ENCODE measurements at places on chromosomes 6 and 20.

- no peak for DNase-seq
Observed at GRCh38 chr20:56587307-56588041, 41.6 kb upstream of the TFAP2C start.

DNA sequence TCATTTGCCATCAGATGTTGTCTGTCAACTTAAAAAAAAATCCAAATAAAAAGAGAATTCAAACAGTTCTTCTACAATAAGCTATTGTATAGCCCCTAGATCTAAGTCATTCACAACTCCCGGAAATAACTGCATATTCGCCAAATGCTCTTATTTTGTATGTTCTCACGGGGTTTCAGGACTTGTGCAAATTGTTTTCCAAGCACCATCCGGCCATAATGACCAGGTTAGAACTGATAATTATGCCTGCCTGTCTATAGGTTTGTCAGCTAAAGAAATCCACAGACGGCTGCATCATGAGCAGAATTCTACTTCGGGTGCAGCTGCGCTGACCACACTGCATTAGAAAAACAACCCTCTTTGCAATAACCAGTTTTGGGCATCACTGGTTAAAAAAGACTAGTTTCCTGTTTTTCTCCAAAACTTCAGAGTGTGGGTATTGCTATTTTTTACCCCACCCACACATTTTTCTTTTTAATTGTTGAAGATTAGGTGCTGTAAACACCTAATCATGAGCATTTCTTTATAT is 87.7 kb downstream of the HIVEP2 start:
- DNase-seq: peak; percentile 50

DNA sequence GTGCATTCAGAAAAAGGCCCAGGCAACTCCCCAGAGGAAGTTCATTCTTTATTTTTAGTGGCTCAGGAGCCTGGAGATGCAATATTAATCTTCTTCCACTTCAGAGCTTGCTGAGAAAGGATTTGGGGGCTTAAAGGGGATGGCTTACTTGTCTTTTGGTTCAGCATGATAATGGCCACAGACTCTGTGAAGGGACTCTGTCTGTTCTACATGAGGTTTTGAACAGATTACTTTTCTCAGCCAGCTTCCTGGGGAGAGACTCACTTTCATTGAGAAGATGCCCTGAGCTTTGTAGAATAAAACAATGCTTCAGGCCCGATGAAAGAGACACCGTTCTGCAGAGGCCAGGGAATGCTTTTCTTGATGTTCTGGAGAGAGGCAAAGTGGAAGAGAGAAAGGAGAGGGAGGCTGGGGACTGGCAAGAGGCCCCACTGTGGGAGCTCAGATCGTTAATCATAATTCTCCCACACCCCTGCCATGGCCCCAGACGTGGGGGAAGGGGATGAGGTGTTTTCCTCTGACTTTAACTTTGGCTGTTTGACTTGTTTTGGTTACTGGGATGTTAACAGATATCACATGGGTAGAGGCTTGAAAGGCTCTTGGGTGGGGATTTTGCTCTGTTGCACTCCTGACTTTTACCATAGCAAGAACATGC is 19.1 kb downstream of the SCP2D1 start:
- no peak for DNase-seq

DNA sequence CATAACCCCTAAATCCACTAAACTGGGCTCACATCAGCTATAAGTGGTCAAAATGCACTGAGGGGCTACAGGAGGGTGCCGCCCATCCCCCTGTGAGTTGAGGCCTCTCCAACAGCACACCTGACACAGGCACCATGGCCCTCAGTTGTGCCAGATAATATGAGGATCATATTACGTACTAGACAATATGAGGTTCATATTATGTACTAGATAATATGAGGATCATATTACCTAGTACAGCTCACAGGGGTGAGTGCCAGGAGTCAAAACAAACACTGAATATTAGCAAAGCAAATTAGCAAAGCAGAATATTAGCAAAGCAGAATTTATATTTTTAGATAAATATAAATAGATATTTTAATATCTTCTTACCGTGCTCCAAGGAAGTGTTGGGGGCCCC is 35.3 kb downstream of the CD24 start:
- DNase-seq: no peak

DNA sequence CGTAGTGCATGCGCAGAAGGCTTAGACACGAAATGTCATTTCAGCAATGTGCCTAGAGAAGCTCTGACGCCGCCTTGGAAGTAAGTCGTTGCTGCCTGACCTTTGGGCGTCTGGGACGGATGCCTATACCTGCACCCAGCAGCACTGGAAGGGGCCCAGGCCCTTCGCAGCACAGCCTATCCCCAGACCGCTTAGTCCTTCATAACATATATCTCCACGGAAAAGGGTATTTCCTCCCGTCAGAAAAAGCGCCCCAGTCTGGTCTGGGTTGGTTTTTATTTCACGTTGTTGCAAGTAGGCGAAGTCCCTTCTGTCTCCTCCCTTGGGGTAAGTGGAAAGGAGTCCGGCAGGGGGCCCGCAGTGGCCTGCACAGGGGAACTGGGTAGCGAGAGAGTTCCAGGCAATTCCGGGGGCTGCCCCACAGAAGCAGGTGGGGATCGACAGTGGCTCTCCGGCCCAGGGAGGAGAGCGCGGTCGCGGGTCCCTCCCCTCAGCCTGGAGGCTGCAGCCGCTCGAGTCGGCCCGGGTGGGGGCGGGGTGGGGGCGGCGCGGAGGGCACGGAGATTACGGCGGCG is 559 bp upstream of the EYA4 start:
- no peak for DNase-seq

DNA sequence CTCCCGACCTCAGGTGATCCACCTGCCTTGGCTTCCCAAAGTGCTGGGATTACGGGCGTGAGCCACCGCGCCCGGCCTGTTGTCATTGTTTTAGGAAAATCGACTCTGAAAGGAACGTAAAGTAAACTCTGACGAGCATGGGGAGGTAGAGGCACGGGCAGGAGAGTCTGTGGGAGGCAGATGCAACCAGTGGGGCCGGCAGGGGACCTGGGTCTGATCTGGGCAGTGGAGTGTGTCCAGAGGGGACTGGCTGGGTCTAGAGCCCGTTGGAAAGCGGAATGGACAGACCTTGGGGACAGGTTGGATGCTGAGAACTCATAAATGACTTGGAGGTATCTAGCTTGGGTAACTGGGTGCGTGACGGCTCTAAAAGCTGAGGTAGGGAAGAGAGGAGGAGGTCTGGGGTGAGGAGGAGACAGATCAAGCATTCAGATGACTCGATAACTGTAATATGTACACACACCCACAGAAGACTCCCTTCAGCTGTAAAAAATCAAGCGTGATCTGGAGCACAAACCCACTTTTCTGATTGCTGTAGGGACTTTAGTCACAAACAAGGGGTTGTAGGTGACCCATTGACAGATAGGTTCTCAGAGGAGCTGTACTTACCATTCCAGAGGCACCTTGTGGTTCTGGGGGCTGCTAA is 22.4 kb downstream of the MANBAL start:
- no peak for DNase-seq

DNA sequence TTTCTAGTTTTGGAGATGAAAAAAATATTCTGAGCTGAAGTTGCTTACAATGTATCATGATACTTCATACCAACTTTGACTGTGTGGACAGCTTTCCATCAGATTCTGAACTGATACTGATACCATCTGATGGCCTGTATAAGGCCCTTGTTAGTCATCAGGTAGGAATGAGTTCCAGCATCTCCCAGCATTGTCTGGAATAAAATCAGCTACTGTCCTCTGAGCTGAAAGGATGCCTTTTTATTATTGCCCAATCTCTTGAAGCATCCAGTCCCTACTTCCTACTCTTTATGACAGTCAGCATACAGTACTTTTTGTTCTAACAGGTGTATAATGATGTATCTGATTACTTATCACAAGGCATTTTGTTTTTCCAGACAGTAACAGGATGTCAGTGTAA is 70.6 kb upstream of the EYA4 start:
- no peak for DNase-seq

GRCh38 chr6:134997133-134997995 is 47.5 kb upstream of the ALDH8A1 start:
- DNase-seq: no peak

DNA sequence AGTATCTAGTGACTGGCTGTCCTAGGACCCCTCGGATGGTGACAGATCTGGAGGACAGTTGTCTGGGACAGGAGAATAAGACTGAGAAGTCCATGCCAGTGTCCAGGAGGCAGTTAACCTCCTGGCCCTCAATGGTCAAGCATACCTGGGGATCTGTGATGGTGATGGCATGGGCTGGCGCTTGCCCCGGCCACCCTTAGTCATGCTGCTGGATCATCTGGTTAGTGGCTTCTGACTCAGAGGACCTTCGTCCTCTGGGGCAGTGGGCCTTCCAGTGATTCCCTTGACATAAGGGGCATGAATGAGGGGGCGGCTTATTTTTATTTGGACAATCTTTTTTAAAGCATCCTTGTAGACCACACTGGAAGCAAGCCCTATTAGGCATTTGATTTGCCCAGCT is 24.0 kb upstream of the SF3B5 start:
- no peak for DNase-seq

DNA sequence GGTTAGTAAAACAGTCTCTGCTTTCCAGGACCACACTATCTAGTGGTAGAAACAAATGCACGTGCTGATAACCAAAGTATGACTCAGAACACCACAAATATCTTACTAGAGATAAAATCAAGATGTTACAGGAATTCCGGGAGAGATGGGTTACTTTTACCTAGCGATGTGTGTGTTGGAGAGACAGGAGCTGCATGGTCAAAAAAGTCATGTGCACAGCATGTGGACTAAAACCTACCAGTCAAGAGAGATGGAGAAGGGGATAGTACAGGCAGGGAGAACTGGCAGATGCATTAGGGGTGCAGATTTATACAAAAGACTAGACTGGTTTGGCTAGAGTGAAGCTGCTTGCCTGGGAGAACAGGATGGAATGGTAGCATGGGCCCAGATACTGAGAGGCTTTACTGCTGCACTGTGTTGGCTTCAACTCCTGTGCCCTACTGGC is 75.3 kb upstream of the MRAP2 start:
- DNase-seq: no peak

DNA sequence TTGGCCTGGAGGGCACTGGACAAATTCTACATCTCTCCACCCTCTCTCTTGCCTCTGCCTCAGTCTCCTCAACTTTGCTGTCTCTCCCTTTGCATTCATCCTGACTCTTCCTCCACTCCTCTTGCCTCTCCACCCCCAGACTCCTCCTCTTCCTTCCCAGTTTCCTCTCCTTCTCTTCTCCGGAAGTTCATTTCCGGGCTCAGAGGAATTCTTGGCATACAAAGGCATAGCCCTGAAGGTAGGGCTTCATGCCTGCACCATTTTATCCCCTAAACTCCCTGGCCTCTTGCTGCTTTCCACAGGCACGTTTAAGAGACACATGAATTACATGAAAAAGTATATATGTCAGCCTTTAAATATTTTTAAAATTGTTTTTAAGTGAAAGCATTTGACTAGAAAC is 10.6 kb downstream of the BFSP1 start:
- DNase-seq: no peak

GRCh38 chr6:115271434-115271833 is 789.3 kb downstream of the FRK start:
- no peak for DNase-seq

- DNase-seq: no peak
Observed at GRCh38 chr20:51009303-51010042, 13.4 kb downstream of the KCNG1 start.

- DNase-seq: no peak
Observed at GRCh38 chr20:8196096-8196495, 64.0 kb downstream of the PLCB1 start.

DNA sequence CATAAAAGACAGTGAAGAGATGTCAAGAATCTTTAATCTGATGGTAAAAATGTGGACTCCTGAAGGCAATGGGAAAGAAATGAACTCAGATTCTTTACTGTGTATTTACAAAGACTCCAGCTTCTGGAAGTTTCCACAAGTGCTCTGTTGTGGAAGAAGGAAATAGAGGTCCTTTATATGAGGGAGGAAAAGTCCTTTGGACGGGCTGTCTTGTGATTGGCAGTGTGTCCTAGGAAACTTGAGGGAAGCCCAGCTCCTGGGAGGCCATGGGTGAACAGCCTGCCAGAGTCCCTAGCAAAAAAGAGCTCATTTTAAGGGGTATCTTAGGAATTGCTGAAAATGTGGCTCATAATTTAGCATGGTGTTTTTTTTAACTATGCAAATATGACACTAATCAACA is 92.0 kb downstream of the RNASET2 start:
- no peak for DNase-seq

GRCh38 chr6:75818098-75818855 is 69.2 kb downstream of the MYO6 start:
- DNase-seq: no peak

GRCh38 chr6:157683707-157684106 is 139.3 kb upstream of the SNX9 start:
- DNase-seq: no peak

DNA sequence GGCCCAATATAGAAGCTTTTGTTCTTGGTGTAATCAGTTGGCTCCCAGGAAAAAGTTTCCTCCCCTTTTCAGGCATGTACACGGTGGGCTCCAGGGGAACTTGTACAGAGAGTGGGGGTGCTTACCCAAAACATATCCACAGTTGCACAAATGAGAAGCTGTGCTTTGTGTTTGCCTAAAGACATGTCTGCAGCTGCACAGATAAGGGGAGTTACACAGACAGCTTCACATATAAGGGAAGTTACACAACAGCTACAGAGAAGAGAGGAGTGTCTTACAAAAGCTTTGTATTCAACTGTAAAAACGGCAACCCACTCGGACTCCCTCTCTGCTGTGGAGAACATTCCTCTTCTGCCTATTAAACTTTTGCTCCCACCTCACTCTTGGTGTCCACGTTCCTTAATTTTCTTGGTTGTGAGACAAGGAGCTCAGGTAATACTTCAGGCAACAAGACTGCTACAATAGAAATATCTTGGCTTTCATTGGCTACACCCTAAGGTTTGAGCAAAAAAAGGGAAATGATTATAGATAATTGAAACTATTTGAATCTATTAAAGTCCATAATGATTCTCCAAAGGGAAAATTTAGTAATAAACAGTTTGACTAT is 7.4 kb upstream of the PNRC1 start:
- DNase-seq: no peak

GRCh38 chr6:47303861-47304260 is 5.8 kb downstream of the TNFRSF21 start:
- no peak for DNase-seq

GRCh38 chr6:15793288-15793687 is 130.5 kb upstream of the DTNBP1 start:
- DNase-seq: no peak

DNA sequence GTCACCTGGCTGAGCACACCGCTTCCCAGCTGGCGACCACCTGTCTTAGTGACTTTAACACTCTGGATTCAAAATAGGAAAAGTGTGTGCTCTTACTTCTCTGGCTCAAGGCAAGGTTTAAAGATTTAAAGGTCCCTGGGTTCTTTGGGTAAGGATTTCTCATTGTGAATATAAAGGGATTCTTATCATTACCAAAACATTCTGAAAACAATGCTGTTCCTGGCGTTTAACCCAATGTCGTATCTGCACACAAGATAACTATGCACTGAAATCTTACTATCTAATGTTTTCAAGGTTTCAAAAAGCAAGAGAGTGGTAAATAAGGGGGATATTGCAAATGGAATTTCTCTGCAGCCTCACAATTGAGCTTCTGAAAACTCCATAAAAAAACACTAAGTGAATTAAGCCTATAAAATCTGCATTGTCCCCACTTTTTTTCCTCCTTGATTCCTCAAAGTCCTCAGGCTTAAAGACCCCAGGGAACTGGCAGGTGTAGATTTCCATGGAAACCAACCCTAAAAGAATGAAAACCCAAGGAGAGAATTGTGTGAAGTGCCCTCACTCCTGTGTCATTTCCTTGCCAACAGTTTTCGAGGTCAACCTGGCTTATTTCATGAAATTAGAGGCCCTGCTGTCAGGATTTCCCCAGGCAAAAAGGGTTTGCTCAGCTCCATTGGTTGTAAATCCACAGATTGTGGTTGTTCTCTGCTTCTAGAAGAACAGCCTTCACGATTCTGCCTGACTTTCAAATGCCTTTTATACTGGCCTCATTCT is 44.0 kb downstream of the BMP2 start:
- DNase-seq: no peak

Measured in CD4-positive, alpha-beta T cell treated with Interferon gamma for 1 hour (primary cell).